ENCODE measurements at places on chromosomes 3 and 15.

GRCh38 chr15:62998262-62998890 is 44.2 kb upstream of the TPM1 start:
- DNase-seq = no peak

DNA sequence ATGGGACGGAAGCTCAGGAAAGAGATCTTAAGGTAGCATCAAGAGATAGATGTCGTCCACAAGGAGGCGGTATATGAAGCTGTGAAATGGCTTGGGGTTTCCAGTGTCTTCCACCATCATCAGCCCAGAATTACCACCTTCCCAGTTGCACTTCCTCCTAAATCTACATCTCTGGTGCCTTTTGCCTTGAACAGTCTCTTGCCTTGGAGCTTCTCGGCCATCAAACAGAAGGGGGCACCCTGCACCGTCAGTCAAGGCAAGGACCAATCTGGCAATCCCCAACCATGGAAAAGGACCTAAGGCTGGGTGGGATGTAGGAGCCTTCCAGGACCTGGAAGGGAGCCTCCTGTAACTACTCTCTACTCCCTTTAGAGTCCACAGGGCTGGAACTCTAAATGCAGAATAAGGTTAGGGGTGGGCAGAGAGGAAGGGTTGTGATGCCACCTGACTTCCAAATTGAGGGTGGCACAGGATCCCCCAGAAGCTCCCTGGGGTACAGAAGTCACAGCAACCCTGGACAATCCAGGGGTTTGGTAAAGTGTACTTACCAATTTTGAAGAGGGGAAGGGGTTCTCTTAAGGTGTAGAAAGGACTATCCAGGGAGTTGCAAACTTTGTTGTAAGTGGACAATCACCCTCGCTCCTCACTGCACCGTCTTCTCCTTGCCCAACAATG is 1.0 kb upstream of the RYR3 start:
- peak; percentile 49 for DNase-seq

GRCh38 chr3:4552811-4553210 is 59.7 kb downstream of the ITPR1 start:
- DNase-seq = no peak

DNA sequence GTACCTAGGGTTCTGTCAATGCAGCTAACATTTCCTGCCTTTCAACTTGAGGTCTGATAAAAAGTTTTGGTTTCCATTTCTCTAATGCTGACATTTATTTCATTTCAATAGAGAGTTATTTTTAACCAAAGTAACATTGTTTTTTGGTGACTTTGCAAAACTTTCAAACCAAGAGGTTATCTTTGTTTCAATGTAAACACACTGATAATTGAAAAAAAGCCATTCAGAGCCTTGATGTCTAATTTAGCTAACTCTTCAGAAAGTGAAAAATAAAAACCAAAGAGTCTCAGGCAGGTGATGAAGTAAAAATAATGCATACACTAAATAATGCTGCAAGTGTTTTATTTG is 9.6 kb upstream of the TIPARP start:
- no peak for DNase-seq

- no peak for DNase-seq
Observed at GRCh38 chr3:194274424-194275085, 76.6 kb downstream of the CPN2 start.

- DNase-seq = no peak
Observed at GRCh38 chr3:34387826-34388564, 589.6 kb downstream of the PDCD6IP start.
